SK-N-SH (cell line): ENCODE measurements at places on chromosomes 1 and 21.
A peak's percentile ranks its signal among the peaks of the same experiment; 100 is the strongest.

GRCh38 chr21:35840197-35840799 lies 220.0 kb downstream of the SETD4 start:
- DNase-seq = peak; percentile 38

GRCh38 chr1:24919791-24920532 lies 10.1 kb downstream of the RUNX3 start:
- DNase-seq = no peak

DNA sequence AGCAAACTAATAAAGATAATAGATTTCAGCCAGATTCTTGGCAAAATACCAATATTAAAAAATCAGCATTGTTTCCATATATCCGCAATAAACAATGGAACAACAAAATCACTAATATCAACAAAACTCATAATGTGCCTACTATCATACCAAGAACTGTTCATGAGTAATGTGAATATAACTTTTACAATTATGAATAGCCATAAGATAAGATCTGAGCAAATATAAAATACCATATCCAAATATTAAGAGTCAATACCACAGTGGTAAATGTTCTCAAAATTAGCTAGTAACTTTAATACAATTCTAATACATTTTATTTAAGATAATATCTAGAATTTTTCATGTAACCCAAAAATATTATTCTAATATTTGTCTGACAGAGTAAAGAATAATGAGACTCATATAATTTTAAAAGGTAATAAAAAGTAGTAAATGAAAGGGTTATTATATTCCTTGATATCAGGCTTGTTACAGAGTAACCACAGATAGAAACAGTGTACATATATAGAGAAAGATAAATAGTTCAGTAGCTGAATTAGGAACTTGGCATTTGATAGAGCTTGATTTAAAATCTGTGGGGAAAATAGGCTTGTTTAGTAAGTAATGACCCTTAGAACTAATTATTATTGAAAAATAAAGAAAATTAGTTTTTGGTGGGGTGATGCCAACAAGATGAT lies 2126.6 kb downstream of the MRPL39 start:
- no peak for DNase-seq

DNA sequence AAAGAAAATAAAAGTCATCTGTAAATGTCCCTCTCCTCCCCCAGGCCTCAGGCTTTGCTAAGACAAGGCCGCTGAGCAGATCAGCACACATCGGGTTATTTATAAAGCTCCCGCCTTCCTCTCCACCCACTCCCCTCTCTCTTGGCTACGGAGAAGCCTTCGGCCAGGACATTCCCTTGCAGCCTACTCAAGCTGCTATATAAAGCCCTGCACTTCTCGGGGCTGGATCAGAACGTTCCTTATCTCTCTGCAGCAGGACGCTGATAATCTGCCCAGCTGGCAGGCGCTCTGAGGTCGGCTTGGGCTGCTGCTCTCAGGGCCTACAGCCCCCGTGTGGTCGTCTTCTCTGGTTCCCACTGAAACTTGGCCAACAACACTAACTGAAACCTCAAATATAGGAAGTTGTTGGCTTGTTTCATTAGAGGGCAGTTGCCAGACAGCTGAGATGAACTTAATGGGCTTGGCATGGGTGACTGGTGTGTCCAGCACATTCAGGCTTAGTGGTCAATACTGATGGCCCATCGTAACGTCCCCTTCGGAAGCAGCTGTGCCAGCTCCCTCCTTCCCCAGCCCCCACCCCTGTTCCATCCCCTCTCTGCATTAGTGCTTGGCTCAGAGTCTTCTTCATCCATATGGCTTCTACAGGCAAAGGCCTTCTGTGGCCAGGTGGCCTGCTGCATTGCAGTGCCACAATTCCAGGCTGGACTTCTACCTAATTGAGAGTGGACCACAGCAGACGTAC lies 64.6 kb downstream of the IER5 start:
- DNase-seq = peak; percentile 68

GRCh38 chr1:184747089-184747955 lies 7.3 kb downstream of the EDEM3 start:
- no peak for DNase-seq

- no peak for DNase-seq
These were observed 107.1 kb downstream of the TLR5 start for GRCh38 chr1:223035724-223036478.

GRCh38 chr1:180235077-180235501 lies 5.0 kb downstream of the LHX4 start:
- no peak for DNase-seq

DNA sequence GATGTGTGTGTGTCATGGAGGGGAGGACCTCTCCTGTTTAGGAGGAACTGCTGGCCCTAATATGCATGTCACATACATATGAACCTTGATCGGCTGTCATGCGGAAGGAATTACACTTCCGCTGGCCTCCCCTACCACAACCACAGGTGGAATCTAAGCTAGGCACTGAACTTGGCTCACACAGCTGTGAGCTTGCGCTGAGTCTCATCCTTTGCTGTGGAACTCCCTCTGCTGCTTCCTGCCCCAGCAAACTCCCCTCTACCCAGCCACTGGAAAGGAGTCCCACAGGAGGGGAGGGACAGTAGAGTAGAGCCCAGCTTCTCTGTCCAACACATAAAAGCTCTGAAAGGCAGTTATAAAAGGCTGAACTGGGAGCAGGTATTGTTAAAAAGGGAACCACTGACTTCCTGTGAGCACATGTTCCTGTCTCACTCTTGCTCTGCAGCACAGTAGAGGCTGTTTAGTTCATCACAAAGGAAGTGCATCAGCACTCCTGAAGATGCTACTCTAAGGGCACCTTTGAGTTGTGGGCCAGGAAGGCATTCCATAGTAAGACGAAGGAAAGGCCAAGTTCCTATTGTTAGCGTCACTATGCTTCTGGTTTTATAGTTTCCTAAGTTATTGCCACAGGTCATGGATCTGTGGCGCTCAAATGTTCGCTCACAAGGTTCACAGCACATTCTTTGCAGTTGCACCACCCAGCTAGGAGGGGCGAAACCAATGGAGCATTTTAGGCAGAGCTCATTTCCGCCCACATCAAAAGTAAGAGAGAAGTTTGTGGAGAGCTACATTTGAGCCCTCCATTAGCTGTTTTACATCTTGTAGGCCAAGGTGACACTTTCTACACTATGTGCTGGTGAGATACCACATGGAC lies 17.7 kb upstream of the PTPRC start:
- no peak for DNase-seq

GRCh38 chr1:75203415-75204277 lies 69.5 kb downstream of the LHX8 start:
- peak; percentile 33 for DNase-seq

DNA sequence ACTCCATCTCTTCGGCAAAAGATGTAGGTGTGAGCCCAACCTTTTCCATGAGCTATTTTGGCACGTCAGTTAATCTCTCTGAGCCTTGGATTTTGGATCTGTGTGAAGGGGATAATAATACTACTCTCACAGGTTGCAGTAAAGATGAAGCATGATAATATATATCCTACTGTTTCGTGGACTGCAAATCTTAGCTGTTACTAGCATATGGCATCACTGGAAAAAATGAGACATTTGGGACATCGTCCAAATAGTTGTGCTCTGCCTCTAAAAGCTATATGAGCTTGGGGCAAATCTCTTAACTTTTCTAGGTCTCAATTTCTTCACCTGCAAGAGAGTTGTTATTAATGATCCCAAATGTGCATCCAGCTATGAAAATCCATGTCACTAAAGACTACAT lies 147.4 kb upstream of the ZRANB2 start:
- no peak for DNase-seq

GRCh38 chr1:179953974-179954492 lies 577 bp upstream of the CEP350 start:
- peak; percentile 37 for DNase-seq

- DNase-seq = peak; percentile 62
These were observed 7.8 kb downstream of the C1orf162 start for GRCh38 chr1:111481387-111482221.

DNA sequence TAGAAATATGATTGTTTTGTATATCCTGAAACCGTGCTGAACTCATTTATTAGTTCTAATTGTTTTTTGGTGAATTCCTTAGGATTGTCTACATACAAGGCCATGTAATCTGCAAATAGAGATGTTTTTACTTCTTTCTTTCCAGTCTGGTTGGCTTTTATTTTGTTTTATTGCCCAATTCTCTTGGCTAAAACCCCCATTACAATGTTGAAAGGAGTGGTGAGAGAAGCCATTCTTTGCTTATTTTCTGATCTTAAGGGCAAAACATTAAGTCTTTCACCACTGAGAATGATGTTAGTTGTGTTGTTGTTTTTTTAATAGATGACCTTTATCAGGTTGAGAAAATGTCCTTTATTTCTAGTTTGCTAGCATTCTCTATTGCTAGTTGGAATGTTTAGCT lies 157.3 kb downstream of the NTMT2 start:
- DNase-seq = no peak

DNA sequence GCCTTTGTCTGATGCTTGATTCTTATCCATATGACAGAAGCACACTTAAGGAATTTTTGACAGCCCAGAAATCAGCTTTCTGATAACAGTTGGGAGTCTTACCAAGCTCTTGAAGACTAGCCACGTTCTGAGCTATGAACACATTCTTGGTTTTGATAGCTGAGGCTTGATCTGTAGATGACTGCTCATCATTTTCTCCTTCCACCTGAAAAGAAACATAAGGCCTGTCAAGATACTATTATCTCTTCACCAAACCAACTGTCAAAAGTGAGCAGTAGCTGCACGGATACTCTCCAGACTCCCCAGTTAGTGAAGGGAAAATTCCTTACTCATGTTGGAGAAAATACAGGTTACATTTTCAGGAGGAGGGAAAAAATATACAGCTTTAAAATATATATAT lies 12.2 kb downstream of the UBR4 start:
- no peak for DNase-seq

DNA sequence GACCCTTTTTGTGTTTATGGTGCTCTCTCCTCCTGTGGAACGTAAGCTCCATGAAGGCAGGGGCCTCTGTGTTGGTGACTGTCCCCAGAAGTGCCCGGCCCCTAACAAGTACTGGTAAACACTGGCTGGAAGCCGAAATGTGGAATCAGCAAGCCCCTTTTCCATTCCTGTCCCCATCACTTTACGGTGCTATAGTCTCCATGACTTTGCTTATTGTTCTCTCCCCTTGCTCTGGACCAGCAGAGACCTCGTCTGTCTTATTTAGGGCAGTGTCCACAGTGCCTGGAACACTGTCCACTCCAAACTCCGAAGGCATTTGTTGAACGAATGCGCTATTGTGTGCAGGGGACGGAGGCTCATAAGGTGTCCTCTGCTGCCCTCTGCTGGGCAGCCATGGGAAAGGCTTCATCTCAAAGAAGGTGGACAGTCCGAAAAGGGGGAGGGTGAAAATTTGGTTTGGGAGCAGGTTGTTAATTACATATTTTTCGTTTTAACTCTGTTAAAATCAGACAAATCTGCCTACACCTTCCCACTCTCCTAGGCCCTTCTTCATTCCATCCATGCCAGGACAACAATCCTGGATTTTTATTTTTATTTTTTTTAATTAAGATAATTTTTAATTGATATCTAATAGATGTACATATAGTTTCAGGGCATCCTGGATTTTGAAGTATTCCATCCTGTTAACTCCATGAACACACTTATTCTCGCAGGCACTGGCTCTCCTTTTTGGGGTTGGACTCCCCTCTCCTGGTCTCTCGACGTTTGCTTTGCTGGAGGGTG lies 115.6 kb downstream of the PGBD5 start:
- peak; percentile 88 for DNase-seq

GRCh38 chr1:184389446-184389845 lies 2.6 kb downstream of the C1orf21 start:
- DNase-seq = no peak
